Heart right ventricle (tissue), 16 donors: ENCODE measurements at places on chromosomes 6 and 20. TPM values are rescaled to one million over a fixed set of nuclear protein-coding genes. Genes with fewer than 3 reads are reported as not detected.

PPP1R16B gene
- total RNA-seq: 8.9 TPM

- DNase-seq: no peak
- no peak overlapping the region for H3K27ac ChIP-seq
- no peaks in the 10 kb centered on the region for H3K36me3 ChIP-seq
- no peaks in the 10 kb centered on the region for H3K4me1 ChIP-seq
- no peak overlapping the region for H3K4me3 ChIP-seq
Measured at GRCh38 chr6:160427312-160428068, 79.3 kb downstream of the SLC22A3 start.

- H3K36me3 ChIP-seq: peaks cover 57% of the 10 kb centered on the region
- H3K4me1 ChIP-seq: peaks cover 45% of the 10 kb centered on the region
- H3K27me3 ChIP-seq: no peaks in the 10 kb centered on the region
- H3K27ac ChIP-seq: peak overlapping the region; percentile 97
- peak overlapping the region; percentile 92 for H3K4me3 ChIP-seq
Measured at GRCh38 chr20:49276961-49277785, 684 bp downstream of the ZNFX1 start.

PGC gene
- total RNA-seq: not detected
